H54 (cell line): ENCODE measurements at places on chromosomes 5 and 9.

DNA sequence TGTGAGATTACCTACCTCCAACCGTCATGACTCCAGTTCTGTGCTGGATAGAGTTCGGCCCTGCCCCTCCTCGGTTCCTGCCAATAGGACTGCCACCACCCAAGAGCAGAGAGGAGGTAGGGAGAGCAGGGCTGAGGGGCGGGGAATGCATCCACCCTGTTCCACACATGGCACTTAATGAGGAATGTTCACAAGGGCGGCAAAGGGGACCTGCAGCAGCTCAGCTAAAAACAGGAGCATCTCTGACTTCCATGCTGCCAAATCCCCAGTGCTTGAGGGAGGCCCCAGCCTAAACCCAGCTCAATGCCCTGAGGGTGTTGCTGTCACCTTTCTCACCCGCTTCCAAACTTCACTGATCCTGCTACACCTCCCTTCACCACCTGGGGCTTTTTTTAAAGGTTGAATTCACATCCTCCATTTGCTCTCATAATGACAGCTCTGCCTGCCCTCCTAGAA is 7.8 kb upstream of the DELE1 start:
- DNase-seq = no peak

DNA sequence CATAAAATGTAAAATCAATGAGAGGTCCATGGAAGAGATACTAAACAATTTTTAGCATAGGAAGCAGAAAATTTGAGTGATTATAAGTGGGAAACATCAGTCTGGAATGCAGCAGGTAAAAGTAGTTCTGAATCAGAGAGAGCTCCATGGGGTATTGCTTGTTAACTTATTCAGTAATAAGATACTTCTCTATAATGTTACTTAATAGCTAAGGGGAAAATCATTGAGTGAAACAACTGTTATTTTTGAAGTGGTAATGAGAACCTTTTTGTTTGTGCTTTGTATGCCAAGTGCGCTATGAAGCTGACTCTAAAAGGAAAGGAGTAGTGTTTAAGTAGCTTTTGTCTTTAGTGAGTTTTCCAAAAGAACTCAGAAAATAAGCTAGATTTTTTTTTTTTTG is 95.2 kb downstream of the ERBIN start:
- no peak for DNase-seq

DNA sequence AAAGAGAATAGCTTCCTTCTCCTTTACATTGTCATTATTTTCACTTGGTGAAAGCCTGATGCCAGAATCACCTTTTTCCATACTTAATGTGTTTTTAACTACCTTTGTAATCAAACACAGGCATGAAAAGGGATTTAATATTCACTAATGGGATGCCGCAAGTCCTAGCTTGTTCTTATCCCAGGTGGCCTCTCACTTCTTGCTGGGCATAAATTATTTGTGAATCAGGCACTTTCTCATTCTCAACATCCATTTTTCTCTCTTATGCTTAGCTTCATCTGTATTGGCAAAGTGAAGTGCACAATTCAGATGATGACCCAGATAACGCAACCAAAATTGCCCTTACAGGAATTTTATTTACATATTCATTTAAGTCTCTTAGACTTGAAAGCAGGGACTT is 10.9 kb downstream of the ACTL7B start:
- no peak for DNase-seq

DNA sequence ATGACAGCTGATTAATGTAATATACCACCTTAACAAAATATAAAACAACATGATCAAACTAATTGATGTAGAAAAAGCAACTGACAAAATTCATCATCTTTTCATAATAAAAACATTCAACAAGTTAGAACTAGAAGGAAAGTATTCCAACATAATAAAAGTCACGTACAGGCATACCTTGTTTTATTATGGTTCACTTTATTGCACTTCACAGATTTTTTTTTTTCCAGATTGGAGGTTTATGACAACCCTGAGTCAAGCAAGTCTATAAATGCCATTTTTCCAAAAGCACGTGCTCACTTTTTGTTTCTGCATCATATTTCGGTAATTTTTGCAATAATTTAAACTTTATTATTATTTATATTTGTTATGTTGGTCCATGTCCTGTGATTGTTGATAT is 1120.3 kb downstream of the PTPRD start:
- DNase-seq = no peak
